ENCODE measurements at places on chromosomes 3 and 15. TPM values are rescaled to one million over a fixed set of nuclear protein-coding genes. Genes with fewer than 3 reads are reported as not detected.

CPEB1 gene
- total RNA-seq: 0.38 TPM

GRCh38 chr3:3783696-3784095 lies 15.5 kb upstream of the LRRN1 start:
- no peak overlapping the region for H3K4me3 ChIP-seq
- no peaks in the 10 kb centered on the region for H3K27me3 ChIP-seq
- no peak overlapping the region for H3K27ac ChIP-seq
- no peaks in the 10 kb centered on the region for H3K4me1 ChIP-seq
- no peak for DNase-seq

GRCh38 chr15:83977992-83978391 lies 257.6 kb upstream of the GOLGA6L4 start:
- no peak overlapping the region for H3K4me3 ChIP-seq
- H3K4me1 ChIP-seq: no peaks in the 10 kb centered on the region
- no peaks in the 10 kb centered on the region for H3K36me3 ChIP-seq

DNA sequence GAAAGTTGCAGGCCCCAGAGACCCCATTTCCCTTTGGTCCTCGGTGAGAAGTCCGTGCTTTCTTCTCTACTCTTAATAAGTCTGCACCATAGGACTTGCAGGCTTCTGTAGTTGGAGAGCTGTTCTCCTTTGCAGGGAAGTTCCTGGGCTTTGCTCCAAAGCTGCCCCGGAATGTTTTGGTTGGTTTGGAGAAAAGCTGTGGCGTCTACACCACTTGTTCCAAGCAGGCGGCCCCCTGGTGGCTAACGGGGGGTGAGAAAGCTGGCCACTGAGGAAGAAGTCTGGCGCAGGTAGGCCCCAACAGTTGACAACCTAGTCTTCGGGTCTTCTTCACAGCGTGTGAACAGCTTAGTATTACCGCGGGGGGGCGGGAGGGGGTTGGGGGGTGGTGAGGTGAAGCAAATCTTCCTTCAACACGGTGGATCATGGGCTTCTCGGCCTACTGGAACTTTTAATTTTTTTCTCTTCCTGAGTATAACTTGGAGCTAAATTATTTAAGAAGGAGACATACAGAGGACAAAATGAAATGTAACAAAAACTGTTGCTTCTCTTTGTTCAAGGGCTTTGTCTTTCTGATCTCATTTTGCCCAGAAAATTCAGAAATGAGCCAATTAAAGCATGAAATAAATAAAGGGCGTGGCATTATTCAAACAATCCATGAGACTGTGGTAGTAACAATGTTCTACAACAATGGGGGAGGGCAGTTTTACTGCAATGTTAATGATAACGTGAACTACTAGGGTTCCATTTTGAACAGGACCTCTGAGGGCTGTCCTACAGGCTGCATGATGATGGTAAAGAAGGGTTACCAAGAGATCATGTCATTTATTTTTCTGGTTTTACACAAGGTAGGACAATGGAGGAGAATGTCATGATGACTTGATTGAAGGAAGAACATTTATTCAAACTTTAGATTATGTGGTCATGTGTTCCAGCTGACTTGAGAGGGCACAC lies 2.2 kb upstream of the THRB start:
- no peak overlapping the region for H3K27ac ChIP-seq
- H3K4me1 ChIP-seq: no peaks in the 10 kb centered on the region
- no peaks in the 10 kb centered on the region for H3K27me3 ChIP-seq

GRCh38 chr15:69885173-69885955 lies 212.4 kb downstream of the TLE3 start:
- H3K36me3 ChIP-seq: no peaks in the 10 kb centered on the region
- no peak overlapping the region for H3K4me3 ChIP-seq
- no peaks in the 10 kb centered on the region for H3K4me1 ChIP-seq

Measured in CD4-positive, alpha-beta memory T cell (primary cell).